ENCODE measurements at places on chromosomes 1 and 21. TPM values are rescaled to one million over a fixed set of nuclear protein-coding genes. Genes with fewer than 3 reads are reported as not detected.

DNA sequence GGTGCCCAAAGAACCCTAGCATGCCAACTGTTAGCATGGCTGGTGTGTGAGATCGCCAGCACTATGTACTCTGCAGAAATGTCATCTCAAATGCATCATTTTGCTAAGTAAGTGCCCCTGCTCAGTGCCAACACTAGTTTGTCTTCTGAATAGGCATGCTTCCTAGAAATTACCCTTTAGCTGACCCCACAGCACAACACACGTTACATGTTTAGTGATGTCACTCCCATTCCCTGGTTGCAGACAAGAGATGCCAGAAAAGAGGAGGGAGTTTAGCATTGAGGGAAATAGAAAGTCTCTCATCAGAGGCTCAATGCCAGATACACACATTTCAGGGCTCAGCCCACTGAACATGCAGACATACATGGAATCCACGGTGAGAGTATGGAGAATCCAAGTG lies 9.3 kb upstream of the ST6GALNAC3 start:
- DNase-seq: no peak

GRCh38 chr1:65526049-65526556 lies 105.6 kb downstream of the LEPR start:
- no peak for DNase-seq

GRCh38 chr1:165717918-165718515 lies 19.7 kb upstream of the ALDH9A1 start:
- peak; percentile 82 for DNase-seq

- DNase-seq: peak; percentile 68
These were observed 18.3 kb upstream of the SERINC2 start for GRCh38 chr1:31394584-31395193.

GRCh38 chr1:185479796-185480195 lies 162.8 kb upstream of the IVNS1ABP start:
- no peak for DNase-seq

The KCNA2 gene
- total RNA-seq: not detected

- no peak for DNase-seq
These were observed 80.3 kb downstream of the NFIA start for GRCh38 chr1:61162520-61163258.

DNA sequence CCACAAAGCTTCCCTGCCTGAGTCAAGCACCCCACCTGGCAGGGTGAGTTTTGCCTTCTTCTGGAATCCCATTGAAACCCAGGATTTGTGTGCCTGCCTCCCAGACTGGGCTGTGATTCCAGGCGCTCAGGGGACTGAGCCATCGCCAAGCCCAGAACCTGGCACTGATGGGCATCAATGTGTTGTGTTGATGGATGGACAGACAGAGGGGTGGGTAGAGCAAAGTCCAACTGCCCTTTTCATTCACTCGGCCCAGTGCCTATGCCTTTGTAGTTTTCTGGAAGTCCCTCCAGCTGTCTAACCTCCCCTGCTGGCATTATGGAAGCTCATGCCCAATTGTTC lies 66.0 kb upstream of the LAPTM5 start:
- DNase-seq: no peak

The S1PR1 gene
- 5.5 TPM for total RNA-seq

- DNase-seq: no peak
These were observed 155.5 kb downstream of the KCNH1 start for GRCh38 chr1:210978316-210978973.

DNA sequence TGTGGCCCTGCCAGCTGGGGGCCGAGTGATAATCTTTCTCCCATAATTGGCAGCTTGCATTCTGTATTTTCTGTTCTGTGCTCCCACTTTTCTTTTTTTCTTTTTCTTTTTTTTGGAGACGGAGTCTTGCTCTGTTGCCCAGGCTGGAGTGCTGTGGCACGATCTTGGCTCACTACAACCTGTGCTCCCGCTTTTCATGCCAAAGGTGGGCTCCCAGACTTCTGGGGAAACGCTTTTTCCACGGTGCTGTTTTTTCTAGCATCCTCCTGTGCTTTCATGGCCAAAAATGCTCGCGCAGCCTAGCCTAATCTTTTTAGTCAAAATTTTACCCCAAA lies 585 bp upstream of the AHCTF1 start:
- DNase-seq: no peak

Measured in fibroblast of the aortic adventitia (primary cell).